AG10803 (cell line): ENCODE measurements at places on chromosomes 3 and 15.

GRCh38 chr3:195164573-195165264, 106.2 kb downstream of the XXYLT1 start:
- DNase-seq, result no peak

DNA sequence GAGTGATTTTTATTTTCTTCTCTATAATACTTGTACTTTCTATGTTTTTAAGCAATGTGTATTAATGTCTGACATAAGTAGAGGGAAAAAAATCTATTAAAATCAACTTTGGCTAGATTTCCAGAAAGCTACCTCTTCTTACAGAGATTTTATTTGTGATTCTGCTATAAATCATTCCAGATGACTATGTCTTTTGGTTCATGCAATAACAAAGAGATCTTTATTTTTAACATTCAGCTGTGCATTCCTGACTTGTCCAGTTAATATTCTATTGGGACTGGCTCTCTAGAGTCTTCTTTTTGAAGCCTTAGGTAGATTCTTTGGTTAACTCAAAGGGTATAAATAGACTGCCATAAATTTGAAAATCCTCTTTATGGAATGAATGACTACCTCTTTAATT, 74.3 kb upstream of the ARPP21 start:
- DNase-seq, result no peak

DNA sequence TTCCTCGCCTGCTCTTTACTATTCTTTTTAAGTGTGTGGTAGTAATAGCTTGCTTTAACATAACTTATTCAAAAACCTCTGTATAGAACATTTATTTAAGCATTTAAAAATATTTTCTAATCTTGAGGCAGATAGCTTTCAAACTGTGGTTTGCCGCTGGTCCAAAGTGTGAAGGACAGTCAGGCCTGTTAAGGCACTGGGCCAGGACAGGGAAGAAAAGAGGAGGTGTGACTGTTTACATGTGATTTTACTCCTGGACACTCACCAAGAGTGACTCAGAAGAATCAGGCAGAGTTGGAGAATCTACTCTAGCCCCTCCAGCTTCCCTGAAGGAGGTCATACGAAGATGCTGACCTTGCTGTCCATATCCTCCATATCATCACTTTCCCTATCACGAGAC, 44.7 kb downstream of the CEP152 start:
- no peak for DNase-seq

DNA sequence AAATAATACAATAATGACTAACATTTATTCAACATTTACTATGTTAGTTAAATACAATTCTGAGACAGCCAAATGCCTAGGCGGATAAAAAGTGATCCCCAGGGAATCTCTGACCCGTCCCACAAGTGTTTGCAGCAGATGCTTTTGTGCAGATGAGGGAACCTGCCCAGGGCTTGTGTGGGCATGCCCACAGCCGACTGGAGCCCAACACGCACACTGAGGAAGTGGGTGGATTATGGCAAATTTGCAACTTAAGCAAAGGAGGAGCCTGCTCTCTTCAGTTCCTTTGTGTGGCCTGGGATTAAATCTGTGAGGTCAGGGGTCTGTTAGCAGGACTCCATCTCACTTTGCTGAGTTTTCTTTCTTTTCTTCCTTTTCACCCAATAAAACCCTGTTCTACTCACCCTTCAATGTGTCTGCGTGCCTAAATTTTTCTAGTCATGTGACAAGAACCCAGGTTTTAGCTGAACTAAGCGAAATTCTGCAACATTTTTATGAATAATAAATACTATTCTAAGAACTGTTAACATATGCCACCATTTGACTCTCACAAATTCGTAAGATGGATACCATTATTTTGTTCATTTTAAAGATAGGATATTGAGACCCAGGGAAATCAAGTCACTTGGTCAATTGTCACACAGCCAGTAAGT, 13.9 kb upstream of the RTP1 start:
- peak; percentile 94 for DNase-seq

GRCh38 chr3:29227307-29227706, 53.6 kb upstream of the RBMS3 start:
- DNase-seq, result no peak

GRCh38 chr3:102207151-102207571, 227.7 kb upstream of the ZPLD1 start:
- peak; percentile 95 for DNase-seq

DNA sequence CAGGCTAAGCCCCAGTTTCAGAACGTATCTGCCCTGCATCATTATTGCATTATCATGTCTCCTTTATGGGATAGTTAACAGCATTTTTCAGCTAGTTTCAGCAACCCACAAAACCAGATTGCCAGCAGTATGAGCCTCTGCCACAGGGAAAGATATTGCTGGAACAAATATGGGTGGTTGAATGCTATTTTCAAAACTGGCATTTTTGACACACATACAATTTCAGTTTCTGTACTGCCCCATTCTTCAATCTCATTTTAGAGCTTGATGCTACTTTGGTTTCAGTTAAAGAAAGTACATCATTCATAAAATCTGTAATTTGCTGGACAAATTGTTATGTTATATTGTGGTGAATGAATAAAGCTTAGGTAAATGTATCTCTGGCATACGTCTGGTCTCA, 1037.5 kb downstream of the NAALADL2 start:
- DNase-seq, result peak; percentile 13

DNA sequence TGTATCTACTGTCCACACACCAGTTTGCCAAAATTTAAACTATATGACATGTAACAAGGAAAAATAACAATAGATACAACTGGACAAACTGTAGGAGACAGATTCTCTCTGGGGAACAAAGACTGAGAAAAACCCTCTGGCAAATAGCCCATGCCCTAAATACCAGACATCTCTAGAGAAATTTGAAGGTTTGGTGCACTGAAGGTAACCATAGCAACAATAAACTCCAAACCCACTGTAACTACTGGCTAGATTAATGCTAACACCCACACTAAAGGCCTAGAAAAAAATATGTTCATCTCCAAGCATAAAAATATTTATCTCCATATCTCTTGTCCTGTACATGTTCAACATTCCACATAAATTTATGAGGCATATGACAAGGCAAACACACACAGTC, 267.1 kb downstream of the STXBP5L start:
- DNase-seq, result no peak

DNA sequence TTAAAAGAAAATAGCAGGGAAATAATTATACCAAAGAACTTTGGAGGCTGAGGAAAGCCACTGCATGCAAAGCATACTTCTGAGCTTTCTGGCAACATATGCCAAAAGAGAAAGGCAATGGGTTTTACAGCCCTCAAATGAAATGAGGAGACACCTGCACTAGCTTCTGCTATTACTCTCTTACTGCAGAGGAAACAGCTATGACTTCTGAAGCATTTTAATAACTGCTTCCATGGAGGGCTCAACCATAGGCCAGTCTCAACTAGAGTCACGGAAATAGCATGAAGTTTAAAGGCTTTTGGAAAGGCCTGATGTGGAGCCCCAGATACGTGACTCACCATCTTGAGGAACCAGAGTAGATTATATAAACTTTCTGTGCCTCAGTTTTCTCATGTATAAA, 114.8 kb downstream of the OXNAD1 start:
- no peak for DNase-seq

DNA sequence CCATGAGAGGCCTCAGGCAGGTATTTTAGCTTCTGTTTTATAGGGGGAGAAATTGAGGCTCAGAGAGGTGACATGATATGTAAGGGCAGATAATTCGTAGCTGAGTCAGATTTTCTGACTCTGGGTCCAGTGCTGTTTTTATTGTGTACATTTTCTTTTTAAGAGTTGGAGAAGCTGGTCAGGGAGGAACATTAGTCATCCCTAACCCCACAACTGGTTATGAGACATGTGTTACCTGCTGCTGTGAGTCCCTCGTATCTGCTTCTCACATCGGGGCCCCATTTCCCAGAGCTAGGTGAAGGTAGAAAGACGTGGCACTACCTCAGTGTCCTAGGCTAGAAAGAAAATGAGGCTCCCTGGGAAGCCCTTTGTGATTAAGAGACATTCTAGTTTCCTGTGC, 28.6 kb downstream of the GALNT15 start:
- peak; percentile 29 for DNase-seq

- DNase-seq, result peak; percentile 5
Observed at GRCh38 chr15:52567871-52568600, 794 bp downstream of the ARPP19 start.

GRCh38 chr3:141726483-141726882, 11.6 kb upstream of the RNF7 start:
- DNase-seq, result no peak

DNA sequence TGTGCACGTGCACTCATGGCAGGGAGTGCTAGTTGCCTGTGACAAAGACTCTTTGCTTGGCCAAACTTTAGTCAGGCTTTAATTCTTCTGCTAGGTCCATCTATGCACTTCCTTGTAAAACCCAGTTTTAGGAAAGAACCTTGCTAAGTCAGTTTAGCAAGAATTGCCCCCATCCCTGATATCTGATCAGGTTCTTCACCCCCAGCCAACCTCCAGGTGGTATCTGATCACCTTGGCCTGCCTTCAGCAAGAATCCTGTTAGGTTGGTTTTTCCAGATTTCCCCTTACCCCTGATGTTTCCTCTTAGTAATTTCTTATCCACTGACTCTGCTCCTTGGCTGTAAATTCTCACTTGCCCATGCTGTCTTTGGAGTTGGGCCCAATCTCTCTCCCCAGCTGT, 8.4 kb downstream of the HSPBAP1 start:
- DNase-seq, result no peak

DNA sequence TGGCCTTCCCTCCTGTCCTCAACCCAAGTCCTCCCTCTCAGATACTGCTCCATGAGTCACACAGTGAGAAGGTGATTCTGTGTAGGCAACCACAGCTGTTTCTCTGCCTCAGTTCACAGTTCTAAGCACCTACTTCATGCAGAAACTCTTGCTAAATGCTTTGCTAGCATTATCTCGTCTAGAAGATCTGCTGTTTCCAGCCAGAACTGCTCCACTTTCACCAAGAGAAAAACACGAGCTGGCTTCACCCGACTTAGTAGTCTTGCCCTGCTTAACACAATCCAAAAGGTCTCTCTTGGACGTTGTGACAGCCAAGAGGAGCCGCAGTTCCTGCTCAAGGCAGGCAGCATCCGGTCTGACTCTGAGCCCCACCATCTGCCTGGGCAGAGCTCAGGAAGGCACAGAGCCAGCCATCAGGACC, 272.1 kb downstream of the UACA start:
- no peak for DNase-seq

DNA sequence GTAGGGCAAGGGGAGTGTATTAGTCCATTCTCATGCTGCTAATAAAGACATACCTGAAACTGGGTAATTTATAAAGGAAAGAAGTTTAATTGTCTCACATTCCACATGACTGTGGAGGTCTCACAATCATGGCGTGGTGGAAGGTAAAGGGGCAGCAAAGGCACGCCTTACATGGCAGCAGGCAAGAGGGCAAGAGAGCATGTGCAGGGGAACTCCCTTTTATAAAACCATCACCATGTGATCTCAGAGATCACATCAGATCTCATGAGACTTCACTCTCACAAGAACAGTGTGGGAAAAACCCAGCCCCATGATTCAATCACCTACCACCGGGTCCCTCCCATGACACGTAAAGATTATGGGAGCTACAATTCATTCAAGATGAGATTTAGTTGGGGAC, 41.4 kb downstream of the SUMF1 start:
- DNase-seq, result no peak

- DNase-seq, result no peak
Observed at GRCh38 chr15:78524230-78524629, 16.0 kb upstream of the PSMA4 start.

GRCh38 chr3:194517333-194517732, 30.5 kb upstream of the ATP13A3 start:
- no peak for DNase-seq

DNA sequence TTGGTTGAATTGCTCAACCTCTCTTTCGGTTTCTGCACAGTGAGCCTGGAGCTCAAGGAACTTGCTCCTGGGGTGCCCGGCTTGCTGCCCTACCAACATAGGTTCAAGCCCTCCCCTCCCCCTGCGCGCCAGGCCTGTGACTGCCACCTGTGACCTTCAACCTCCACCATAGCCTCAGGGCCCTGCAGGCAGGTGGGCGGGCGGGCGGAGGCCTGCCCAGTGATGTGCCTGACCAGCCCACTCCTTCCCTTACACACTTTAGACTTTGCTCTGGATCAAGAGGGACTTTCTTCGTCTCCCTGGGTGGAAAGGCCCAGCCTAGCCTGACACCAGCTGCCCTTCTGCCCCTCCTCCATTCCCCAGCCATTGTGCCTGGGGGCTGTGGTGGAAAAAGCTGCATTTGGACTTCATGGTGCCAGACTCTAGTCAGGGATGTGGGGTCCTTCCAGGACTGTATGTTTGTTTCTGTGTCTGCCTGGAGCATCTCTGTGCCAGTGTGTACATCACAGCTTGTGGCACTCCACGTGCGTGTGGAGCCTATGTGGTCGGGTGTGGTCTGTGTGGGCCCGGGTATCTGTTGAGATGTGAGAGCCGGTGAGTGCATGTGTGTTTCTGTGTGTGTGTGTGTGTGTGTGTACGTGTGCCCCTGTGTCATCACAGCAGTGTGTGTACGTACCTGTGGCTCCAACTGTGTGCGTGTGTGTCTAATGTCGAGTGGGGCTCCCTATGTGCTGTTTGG, 9.5 kb downstream of the PRKCD start:
- no peak for DNase-seq

DNA sequence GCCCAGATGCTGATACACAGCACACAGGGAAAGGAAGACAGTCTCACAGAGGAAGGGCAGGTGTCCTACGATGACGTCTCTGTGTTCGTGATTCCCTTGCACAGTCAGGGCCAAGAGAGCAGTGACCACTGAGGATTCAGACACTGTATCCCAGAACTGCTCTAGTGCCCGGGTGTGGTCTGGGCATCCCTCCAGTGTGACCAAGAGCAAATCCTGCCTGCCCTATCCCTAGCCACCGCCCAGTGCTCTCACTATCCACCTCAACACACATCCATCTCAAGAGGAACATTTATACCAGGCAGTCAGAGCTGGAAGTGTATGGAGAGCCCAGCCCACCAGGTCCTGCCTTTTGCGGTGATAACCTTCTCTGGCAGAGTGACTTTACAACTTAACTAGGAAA, 4.1 kb downstream of the PPM1M start:
- no peak for DNase-seq

GRCh38 chr15:101172501-101173071, 79.3 kb downstream of the CHSY1 start:
- no peak for DNase-seq

DNA sequence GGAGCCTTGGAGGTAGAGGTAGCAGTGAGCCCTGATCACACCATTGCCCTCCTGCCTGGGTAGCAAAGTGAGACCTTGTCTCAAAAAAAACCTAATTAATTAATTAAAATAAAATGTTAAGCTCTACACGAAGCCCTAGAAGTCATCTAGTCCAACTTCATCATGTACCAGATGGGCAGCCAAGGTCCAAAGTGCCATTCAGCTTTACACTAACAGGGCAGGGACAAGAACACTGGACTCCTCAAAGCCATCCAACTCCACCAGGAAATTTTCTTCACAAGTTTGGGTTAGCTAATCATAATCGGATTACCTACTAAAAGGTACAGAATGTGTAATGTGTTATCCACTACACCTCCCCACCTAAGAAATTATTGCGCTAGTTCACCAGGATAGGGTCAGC, 48.8 kb downstream of the WWTR1 start:
- no peak for DNase-seq

DNA sequence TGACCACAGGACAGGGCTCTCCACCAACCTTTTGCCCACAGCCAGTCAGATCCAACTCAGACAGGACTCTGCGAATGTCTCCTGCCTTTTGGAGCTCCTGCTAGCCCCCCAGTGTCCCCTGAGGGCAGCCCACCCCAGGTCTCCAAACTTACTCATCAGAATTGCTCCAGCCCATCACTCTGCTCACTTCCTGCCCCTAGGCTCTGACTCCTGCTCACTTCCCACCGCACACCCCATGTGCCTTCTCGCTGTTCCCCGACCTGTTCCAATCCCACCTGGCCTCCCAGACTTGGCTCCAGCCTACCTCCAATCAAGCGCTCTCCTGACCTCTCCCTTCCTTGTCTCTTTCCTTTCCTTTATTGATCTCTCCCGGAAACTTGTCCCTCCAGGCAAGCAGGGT, 5.9 kb upstream of the STRA6 start:
- DNase-seq, result no peak
